NCI-H1417 (cell line): ENCODE measurements at places on chromosomes 16 and 17.
A peak's percentile ranks its signal among the peaks of the same experiment; 100 is the strongest.

DNA sequence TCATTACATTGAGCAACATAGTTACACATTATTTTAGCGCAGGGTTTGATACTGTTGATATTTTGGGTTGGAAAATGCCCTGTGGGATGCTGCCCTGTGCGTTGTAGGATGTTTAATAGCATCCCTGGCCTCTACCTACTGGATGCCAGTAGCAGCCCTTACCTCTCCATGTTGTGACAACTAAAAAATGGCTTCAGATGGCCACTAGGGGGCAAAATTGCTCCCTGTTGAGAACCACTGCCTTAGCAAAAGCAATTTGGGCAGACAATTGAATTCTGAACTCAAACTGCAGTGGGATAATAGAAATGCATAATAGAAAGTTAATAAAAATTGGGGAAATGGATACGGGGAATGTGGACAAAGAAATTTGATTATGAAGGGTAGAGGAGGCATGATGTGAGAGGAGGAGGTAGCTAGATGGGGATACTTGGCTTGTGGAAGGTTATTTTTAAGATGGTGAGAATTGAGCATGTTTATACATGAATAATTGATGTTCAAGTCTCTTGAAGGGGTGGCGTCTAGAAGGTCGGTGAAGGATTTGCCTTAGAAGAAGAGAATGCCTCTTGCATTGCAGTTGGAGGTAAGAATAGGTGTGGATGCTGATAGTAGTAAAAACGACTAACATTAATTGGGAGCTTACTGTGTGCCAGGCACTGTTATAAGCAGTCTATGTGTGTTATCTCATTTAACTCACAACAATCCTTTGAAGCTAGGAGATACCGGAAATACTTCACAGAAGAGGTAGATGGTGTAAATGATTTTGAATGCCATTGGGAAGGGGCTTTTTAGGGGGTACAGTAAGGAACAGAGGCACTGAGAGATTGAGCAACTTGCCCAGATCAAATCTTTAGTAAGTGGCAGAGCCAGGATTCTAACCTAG is 19.0 kb downstream of the HEATR9 start:
- peak; percentile 70 for DNase-seq

DNA sequence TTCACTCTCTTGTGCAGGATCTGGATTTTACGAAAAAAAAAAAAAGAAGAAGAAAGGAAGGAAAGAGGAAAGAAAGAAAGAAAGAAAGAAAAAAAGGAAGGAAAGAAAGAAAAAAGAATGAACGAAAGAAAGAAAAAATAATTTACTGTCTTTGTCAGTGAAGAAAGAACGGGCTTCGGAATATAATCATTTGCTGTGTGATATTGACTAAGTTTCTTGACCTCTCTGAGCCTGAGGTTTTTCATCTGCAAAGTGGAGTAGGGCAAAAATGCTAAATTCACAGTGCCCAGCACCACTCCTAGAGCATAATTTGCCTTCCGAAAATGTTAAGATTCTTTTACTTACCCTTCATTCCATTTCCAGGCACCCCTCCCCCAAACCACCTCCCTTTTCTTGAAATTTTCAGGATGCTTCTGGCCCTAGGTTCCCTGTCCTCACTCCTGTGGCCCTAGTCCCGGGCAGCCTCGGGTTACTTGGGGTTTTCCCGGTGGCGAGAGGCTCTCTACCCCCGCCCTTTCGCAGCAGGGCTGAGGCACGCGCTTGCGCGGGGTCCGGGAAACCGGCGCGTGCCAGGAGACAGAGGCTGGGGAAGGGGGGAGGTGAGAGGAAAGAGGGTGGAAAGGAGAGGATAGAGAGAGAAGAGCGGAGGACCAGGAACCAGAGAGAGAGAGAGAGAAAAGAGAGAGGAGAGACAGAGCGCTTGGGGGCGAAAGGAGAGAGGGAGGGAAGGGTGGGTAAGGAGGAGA is at the start of gene CNTNAP1:
CNTNAP1 (plus strand) TSS at position 556 of the 746 bp plus-strand sequence. CDS start 299 bp downstream, outside the sequence.
- peak; percentile 79 for DNase-seq

- DNase-seq: no peak
Measured at GRCh38 chr17:14116263-14117024, 47.1 kb downstream of the COX10 start.

DNA sequence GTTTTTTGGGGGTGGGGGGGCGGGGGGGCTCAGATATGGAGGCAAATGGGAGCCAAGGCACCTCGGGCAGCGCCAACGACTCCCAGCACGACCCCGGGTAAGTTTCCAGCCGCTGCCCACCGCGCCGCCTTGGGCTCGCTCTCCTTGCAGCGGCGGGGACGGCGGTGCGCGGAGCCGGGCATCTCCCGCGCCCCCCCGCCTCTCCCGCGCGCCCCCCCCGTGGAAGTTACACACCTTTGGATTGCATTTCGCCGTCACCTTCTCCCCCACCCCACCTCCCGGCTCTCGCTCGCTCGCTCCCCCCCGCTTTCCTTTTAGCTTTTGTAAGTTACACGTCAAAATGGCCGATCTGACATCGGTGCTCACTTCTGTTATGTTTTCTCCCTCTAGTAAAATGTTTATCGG is 387 bp downstream of the MSI2 start:
- DNase-seq: peak; percentile 40

GRCh38 chr17:81907219-81908145 is 3.7 kb downstream of the PCYT2 start:
- no peak for DNase-seq

- DNase-seq: no peak
Measured at GRCh38 chr17:17351901-17352781, 49.0 kb downstream of the NT5M start.

DNA sequence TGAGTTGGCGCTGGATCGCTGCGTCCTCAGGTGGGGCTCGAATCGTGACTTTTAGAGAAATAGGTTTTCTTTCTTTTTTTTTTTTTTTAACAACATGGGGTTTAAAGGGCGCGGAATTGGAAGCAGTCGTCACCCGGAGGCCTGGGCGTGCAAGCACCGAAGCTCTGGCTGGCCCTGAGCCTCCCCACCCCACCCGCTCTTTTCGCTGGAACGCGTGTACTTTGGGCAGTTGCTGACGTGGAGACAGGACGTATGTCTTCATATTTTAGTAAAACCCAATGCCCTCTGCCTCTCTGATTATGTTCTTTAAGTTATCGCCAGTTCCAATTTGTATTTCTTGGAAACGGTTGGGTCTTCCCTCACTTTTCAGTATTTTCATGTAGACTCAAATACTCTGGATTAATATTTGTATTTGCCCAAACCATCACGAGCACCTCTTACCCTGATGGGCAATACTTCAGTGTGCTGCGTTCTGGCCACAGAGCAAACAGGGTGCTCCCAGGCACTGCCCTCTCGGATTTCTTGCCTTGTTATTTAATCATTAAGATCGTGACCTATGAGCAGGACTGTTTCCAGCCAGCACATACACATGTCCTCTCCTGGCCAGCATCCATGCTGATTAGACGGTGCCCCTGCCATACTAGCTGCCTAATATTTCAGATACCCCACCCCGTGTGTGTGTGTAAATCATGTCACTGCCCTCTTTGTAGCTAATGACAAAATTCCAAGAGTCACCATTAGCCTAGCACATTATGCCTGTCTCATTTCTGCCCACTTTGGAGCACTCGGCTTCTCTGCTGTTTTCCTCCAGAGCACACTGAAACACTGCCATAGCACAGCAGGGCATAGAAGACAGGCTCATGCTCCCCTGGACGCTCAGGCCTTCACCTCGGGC is 805 bp upstream of the C16orf95 start:
- peak; percentile 11 for DNase-seq
